ENCODE measurements at places on chromosomes 11 and 22.

DNA sequence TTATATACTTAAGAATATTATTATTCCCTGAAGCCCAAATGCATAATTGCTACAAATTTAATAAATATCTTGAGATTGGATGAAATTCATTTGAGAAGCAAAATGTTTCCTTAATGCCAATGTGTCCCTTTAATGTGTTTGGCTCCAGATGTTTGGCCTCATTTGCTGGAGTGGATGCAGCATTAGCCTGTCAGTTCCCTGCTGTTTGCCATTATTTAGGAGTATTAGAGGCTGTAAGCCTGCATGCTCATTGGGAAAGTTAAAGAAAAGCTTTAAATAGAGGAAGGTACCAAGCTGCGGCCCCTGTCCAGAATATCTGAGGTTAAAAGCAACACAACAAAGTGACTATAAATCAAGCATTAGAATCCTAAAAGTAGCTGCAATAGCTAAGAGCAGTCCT is 54.8 kb upstream of the PITPNB start:
- no peak for DNase-seq

- no peak for DNase-seq
These were observed 38.3 kb upstream of the PTPRJ start for GRCh38 chr11:47941907-47942558.

- no peak for DNase-seq
These were observed 116.0 kb upstream of the DDI1 start for GRCh38 chr11:103920449-103920848.

DNA sequence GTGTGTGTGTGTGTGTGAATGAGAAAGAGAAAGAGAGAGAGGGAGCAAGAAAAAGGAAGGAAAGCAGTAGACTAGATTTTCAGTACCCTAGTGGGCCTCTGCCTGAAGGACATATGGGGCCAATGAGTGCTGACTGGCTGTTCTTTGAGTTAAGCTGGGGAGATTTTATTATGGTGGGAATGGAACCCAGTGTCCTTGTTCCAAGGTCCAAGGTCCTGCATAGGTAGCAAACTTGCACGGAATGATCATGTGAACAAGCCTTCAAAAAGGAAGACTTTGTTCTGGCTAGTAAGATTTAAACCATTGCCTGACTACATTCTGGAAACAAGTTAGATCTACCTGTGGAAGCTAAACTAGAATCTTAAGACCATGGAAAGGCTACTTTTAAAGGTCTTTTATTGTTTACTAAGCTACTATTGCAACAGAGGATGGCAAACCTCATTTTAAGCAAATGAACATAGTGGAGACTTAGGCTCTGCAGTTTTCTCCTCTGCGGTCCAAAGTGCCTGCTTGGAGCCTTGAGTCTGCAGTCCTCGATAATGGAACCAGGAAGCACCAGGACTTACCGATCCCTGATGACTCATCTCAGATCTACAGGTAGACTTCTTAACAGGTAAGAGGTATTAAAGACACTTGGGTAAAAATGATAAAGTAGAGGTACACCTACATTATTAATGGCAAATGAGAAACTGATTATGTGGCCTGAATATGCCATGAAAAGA is 10.2 kb upstream of the GRAMD1B start:
- no peak for DNase-seq

DNA sequence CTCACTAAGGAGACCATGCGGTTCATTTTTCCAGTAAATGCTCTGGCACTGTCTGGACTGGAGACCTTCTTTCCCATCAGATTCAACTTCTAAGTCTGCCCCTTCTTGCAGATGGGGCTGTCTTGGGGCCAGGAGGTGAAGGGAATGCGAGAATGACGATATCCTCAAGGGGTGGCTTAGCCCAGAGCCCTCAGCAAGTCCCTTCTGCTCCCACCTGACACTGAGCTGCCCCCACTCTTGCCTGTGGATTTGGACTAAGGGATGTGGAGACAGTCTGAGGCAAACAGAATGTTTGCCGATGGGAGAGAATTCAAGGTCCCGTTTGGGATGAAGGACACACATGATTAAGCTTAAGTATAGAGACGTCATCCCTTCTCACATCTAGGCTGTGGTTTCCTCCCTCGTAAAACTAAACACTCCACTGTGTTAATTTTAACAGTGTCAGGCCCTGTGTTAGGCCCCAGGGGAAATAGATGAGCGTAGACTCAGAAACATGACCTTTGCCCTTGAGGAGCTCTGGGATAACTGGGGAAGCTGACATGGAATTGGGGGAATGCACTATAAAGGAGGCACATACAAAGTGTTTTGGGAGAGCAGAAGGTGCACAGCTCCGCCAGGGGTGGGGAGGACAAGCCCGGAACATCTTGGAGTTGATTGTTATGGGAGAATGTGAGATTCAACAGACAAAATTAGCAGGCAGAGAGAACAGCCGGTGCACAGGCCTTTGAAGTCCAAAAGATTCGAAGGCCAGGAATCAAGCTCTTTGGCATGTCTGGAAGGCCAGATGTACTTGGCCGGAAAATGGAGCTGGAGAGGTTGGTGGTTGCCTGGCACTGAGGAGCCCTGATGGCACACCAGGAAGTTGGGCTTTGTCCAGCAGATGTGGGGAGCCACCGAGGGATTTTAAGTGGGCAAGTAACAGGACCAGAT is 71.6 kb downstream of the ST3GAL4 start:
- no peak for DNase-seq

- no peak for DNase-seq
These were observed 51.9 kb upstream of the PICALM start for GRCh38 chr11:86120807-86121206.

- DNase-seq: no peak
These were observed 317.2 kb downstream of the SHANK2 start for GRCh38 chr11:70935006-70935768.

DNA sequence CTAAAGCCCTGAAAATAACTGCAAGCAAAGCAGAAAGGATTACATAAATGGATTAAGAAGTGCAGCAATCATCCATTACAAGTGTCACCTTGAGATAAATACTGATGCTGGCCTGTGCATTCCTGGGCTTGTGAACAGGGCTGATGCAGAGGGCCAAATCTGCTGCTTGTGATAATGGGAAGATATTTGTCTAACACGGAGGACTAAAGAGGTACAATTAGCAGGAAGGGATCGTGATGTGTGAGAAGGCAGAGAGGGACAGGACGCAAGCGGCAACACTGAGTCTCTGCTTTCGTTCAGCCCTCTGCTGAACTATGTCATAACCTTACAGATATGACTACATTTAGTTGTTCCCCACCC is 107.7 kb upstream of the DDI1 start:
- no peak for DNase-seq

GRCh38 chr22:18056807-18057474 is 20.8 kb upstream of the PEX26 start:
- DNase-seq: no peak

DNA sequence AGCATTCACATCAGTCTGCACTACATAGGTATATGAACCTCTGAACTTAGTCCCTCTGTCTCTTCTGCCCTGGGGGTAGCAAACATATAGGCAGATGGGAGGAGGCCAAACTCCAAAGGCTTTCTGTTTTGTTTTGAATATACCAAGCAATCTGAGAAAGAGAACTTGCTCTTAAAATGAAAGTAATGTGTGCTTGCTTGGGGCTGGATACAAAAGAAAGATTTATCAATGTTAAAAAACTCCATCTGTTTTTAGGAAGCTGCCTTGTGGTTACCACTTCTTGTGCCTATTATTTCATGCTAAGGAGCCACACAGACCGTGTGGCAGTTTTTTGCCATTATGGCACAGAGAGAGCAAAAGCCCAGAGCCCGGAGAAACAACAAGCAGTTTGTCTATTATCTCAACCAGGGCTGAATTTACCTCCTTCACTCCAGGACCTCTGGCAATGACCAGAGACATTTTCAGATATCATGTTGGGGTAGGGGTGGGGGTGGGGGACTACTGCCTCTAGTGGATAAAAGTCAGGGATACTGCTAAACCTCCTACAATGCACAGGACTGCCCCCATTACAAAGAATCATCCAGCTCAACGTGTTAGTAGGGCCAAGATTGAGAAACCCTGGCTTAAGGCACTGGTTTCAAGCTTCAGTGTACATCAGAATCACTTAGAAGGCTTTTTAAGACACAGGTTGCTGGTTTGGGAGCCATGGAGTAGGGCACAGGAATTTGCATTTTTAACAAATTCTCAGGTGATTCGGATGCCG is 124.2 kb downstream of the APIP start:
- DNase-seq: no peak

GRCh38 chr11:10592331-10592730 is 23.9 kb upstream of the LYVE1 start:
- DNase-seq: no peak
